ENCODE measurements at places on chromosomes 16 and 17.

DNA sequence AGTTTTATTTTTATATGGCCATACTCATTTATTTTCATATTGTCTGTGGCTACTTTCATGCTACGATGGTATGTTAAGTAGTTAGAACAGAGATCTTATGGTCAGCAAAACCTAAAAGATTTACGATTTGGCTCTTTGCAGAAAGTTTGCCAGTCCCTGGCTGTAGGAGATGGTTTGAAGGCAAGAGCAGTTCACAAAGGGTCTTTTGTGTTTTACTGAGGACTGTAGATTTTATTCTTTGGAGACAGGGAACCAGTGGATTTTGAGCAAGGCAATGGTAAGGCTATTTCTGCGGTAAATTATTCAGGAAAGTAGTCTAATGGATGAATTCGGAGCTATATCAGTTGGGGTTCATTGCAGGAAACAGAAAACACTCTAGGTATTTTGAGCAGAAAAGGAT, 90.7 kb downstream of the WWP2 start:
- DNase-seq, result no peak

- no peak for DNase-seq
Measured at GRCh38 chr17:66228887-66229782, at the start of gene APOH. Gene APOH, minus strand, starts transcription at chr17:66229415. Its CDS starts 36 bp downstream, at chr17:66229379.

GRCh38 chr17:60461584-60461983, 39.3 kb downstream of the CHCT1 start:
- no peak for DNase-seq

- no peak for DNase-seq
Measured at GRCh38 chr17:61064087-61064951, 335.3 kb upstream of the TBX2 start.

DNA sequence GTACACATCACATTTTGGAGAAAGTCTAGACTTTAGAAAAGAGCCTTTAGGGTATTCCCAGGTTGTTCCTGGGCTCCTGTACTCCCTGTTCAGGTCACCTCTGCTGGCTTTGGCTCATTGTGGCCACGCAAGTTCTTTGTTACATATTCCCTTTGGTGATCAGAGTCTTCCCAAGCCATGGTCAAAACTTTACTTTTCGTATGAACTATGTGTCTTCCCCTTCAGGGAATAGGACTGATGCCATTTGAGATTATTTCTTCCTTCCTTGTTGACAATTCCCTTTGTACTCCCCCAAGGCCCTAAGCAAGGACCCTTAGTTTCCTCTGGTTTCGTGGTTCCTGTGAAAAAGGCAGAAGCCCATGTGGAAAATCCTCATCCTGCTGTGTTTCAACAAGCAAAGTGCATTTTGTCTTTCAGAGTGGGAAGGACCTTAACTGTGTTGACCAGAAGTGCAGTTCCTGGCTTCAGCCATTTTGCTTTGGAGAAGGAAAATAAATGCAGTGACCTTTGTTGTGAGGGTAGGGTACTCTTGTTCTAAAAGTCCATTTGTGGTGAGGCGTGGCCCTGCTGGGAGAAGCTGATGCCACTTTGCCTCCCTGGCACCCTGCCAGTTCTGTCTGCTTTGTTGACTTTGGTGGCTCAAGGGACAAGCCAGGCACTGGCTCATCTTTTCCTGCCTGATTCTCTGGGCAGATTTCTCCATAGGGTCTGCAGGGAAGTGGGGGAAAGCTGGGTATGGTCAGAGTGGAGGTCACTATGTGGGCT, 55.1 kb downstream of the ZNRF1 start:
- no peak for DNase-seq

- DNase-seq, result peak; percentile 80
Measured at GRCh38 chr16:57899771-57900661, 70.9 kb downstream of the CNGB1 start.

DNA sequence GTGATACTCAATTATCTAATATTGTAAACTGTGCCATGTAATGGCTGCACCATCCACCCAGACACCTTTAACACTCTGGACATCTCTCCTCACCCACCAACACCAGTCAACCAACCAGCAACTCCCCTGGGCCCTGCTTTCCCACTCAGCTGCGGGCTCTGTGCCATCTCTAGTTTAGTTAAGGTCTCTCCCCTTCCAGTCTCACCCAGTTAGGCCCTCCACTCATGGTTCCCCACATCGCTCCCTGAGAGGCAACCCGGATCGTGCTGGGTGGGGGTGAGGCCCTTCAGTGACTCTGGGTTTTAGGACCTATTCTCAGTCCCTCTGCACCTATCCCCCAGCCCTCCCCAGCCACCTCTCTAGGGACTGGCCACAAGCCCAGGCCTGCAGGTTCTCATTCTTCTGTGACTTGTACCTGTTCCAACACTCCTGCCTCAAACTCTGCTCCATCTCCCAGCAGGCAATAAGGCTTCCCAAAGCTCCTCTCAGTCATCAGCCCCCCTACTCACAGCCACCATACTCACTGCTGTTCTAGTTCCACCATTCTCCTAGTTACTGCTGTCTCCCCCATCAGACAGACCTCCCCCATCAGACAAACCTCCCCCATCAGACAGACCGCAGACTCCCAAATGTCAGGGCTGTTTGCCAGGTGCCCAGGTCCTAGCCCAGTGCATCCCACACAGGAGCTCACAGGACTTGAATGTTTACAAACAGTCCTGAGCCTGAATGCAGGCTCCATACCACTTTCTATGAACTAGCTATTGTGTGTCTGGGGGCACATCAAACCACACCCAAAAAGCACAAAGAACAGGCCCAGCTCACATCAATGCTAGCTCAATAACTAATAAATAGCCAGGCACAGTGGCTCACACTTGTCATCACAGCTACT, 2.6 kb downstream of the TK2 start:
- no peak for DNase-seq

- DNase-seq, result no peak
Measured at GRCh38 chr16:67885545-67885944, 860 bp downstream of the NRN1L start.

DNA sequence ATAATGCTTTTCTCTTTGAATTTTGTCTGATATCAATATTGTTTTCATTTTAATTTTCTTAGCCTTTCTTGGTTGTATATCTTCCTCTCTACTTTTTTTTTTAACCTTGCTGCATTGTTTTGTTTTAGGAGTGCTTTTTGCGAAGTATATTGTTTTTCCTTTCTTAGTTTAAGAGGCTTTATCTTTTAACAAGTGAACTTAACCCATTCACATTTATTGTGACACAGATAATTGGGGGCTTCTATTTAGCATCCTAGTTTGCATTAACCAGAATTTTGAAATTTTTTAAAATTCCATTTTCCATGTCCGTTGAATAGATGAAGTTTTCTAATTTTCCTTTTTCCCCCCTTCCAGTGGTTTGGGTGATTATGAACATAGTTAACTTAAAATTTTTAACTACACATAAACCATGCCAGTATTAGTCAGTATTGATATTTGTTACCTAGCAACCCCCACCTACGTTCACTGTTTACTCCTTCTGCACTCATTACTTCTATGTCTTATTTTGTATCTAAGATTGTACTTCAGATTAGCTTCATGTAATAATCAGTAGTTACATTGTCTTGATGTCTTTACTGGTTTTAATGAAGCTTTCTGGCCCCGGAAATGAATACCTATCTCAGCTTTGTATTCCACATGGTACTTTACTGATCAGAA, 44.4 kb downstream of the TNRC6A start:
- DNase-seq, result no peak

- peak; percentile 94 for DNase-seq
Measured at GRCh38 chr17:49191917-49192741, 18.2 kb downstream of the GNGT2 start.

DNA sequence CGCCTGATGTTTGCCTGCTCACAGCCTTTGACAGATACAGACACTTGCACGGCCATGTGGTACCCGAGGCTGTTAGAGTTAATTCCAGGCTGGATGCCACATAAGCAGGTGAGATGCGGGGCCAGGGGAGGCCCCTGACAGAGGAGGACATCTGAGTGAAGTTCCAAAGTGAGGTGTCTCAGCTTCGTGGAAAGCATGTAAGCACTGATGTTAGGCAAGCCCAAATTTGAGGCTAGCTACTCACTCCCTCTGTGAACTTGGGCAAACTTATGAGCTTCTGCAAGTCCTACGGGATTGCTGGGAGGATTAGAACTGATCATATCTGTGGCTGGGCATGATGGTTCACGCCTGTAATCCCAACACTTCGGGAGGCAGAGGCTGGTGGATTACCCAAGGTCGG, 39.3 kb upstream of the MARCHF10 start:
- no peak for DNase-seq

GRCh38 chr16:22665803-22666202, 148.2 kb upstream of the HS3ST2 start:
- DNase-seq, result no peak

DNA sequence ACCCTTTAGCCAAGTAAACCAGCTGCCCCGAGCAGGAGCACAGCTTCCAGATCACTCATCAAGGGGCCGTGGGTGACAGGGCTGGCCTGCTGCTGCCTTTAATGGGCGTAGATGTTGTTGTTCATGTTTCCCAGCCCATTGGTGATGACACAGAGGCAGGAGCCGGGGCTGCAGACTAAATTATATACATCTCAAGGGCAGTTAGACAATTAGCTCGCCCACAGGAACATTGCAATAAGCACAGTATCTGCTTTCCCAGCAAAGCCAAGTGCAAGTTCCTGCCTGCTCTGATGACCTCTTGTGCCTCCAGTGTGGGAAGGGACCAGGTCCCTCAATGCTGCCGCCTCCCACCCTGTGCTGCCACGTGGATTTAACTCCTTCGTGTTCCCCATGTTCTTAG, 485.8 kb downstream of the MAF start:
- DNase-seq, result no peak

GRCh38 chr17:47719411-47720152, 13.5 kb upstream of the TBX21 start:
- DNase-seq, result peak; percentile 80

GRCh38 chr17:21194226-21194625, 19.7 kb downstream of the TMEM11 start:
- DNase-seq, result no peak

DNA sequence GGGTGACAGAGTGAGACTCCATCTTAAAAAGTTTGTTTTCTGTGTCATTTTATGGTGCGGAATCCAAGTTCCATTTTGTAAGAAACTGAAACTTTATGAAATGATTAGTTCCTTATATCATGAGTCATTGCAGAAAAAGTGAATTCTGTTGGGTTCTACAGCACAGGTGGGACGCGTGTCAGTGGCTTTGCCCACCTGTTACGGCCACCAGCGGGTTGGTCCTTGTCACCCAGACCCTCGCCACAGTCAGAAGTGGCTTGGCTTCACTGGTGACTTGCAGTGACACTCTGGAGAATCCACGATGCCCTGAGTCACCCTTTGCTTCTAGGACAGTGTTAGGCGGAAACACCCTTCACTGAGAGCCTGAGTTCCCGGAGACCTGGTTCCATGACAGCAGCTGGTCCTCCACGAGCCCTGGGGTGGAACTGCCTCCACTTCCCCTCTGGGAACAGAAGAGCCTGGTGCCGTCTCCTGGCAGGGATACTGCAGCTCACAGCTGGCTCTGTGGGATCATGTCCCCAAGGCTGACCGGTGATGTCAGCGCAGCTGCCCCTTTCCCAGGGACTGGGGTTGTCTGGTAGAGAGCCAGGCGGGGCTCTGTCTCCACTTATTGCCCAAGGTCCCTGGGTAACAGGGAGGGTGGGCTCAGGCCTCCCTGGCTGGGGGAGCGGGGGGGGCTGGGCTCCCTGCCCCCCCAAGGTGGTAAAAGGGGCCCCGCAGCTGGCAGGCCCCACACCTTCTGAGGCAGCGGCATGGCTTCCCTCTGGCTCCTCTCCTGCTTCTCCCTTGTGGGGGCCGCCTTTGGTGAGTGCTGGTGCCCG, at the start of gene CTRB1:
Gene CTRB1, plus strand, starts transcription at position 733 of the 821 bp plus-strand sequence. Its CDS starts 20 bp downstream, at position 753.
- DNase-seq, result no peak

DNA sequence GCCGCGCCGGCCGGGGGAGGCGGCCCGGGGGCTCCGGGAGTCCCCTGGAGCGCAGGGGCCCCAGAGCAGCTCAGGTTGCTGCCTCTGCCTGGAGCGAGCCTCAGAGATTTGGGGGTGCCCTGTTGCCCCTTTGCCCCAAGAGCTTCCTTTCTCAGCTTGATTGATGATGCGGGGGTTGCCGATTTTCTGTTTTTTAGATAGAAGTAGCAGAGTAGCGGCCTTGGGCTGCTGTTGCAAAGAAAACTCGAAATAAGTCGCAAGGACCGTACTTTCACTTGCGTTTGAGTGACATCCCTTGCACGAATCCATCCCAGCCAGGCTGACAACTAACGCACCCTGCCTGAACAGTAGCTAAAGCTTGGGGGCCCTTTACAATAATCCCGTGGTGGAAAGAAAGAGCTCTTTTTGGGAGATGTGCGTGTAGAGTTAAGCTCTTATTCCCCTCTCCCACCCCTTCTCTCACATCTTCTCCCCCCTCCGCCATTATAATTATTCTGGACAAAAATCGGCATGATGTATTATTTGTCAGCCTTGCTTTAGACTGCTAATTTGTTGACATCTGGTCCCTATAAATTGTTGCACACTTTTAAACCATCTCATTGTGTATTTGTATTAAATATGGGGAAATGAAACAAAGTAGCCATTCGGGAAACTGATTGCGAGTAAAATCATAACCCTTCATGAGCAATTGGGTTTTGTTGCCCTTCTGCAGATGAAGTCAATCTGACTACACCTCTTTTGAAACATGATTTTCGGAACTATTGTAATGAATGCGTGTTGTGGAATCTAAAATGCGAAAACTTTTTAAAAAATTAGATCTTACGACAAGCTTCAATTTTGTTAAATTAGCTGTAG, 873 bp downstream of the USP10 start:
- peak; percentile 24 for DNase-seq

All from activated CD4-positive, alpha-beta T cell treated with anti-CD3 and anti-CD28 coated beads, Interleukin-2, amount 50 U/mL, for 48 hours (primary cell).